Activated T-helper 1 cell treated with anti-CD3 and anti-CD28 coated beads, Interleukin-12 subunit alpha, Interleukin-12 subunit beta, Interleukin-2, Interleukin-4 antibody, amounts not matched to agents 30 ng/mL and 10 ng/mL and 1 ng/mL, durations not matched to agents 14 hours and 24 hours and 36 hours (primary cell): ENCODE measurements at places on chromosomes 16 and 17. TPM values are rescaled to one million over a fixed set of nuclear protein-coding genes. Genes with fewer than 3 reads are reported as not detected.

DNA sequence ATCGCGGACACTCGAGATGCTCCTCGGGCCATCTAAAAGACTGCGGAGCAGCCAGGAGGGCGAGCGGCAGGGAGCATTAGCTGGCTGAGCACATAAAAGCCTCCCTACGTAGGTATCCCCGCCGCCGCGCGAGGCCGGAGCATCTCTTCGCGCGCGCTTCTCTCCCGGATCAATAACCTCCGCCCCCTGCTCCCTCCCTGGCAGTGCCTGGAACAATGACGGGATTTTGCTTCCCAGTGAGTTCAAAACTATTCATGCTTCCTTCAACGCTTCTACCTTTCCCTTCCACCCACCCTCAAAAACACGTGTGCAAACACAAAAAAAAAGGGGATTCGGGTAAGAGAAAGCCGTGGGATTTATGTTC lies 984 bp downstream of the CENPV start:
- DNase-seq = peak; percentile 7

DNA sequence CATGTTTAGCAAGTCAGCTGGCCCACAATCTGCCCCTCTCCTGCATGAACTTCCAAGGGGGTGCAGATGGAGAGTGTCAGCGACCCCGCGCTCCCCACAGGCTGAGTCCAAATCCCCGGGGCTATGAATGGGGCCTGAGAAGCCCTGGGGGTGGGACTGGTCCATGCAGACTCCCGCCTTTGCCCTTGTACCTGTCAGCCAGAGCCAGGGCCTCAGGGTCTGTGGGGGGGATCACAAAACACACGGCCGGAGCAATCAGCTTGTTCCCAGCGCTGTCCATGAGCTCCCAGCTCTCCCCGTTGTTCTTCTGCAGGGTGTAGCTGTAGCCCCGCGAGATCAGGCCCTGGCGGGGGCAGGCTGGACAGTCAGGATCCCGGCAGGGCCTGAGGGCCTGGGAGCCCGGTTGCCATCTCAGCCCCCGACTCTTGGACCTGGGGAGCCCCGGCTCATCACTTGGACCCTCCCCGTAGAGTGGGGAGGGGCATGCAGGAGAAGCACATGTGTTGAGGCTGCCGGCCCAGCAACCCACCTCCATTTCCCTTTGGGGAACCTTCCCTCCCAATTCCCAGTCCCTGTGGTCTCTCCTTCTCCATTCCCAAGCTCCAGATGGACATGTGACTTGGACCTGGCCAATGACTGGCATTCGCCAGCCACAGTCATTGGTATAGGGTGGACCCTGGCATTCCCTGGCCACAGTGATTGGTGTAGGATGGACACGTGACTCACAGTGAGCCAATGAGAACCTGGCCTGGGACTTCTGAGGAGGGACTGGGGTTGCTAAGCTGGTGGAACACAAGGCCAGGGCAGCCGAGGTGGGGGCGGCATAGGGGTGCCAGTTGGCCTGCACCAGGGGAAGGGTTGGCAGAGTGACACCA lies 42.4 kb downstream of the PPL start:
- no peak for DNase-seq

DNA sequence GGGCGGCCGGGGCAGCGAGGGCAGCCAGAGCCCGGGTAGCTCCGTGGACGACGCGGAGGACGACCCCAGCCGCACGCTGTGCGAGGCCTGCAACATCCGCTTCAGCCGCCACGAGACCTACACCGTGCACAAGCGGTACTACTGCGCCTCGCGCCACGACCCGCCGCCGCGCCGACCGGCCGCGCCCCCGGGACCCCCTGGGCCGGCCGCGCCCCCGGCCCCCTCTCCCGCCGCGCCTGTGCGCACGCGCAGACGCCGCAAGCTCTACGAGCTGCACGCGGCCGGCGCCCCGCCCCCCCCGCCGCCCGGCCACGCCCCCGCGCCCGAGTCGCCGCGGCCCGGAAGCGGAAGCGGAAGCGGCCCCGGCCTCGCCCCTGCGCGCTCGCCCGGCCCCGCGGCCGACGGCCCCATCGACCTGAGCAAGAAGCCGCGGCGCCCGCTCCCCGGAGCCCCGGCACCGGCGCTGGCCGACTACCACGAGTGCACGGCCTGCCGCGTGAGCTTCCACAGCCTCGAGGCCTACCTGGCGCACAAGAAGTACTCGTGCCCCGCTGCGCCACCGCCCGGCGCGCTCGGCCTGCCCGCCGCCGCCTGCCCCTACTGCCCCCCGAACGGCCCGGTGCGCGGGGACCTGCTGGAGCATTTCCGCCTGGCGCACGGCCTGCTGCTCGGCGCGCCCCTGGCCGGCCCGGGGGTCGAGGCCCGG lies 36.1 kb upstream of the ZC3H18 start:
- peak; percentile 79 for DNase-seq

SCGB1C2 gene
- not detected in 2 replicates for total RNA-seq

DNA sequence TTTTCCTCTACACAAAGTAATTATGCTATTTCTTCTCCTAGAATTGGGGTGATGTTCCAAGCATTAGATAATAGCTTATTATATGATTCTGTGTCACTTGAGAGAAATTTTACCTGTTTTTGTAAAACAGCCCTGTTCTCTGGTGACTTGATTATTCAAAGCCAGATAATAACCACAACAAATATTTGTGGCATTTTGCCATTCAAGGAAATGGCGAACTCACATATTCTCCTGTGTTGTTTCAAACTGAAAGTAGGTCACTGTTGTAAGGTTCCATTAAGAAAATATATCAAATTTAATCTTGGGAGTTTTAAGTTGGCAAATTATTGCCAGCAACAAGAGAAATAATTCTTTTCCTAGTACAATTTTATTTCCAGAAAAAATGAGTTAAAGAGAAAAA lies 124.8 kb downstream of the STXBP4 start:
- no peak for DNase-seq

AURKB gene
- total RNA-seq = 82.2 and 88.7 TPM in 2 replicates

FSCN2 gene
- 0.52 and 0.64 TPM in 2 replicates for total RNA-seq

DNA sequence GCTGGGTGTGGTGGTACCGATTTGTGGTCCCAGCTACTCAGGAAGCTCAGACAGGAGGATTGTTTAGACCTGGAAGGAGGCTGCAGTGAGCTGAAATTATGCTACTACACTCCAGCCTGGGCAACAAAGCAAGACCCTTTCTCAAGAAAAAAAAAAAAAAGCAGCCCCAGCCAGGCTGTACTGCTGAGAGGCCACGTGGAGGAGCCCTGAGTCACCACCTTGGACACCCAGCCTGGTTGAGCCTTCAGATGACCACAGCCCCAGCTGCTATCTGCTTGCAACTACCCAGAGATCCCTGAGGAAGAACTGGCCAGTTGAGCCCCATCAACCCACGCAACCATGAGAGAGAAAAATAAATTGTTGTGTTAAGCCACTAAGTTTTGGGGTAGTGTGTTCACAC lies 23.6 kb upstream of the GPRC5C start:
- DNase-seq = no peak

DNA sequence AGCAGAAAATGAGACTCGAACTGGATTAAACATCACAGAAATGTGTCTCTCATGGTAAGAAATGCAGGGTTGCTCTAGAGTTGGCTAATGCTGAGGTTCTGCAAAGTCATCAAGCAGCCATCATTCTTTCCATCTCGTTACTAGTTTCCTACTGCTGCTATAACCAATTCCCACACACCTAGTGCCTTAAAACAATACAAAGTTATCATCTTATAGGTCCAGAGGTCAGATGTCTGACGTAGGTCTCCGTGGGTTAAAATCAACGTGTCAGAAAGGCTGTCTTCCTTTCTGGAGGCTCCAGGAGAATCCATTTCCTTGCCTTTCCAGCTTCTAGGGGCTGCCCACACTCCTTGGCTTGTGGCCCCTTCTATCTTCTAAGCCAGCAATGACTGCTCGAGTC lies 118.6 kb downstream of the STX8 start:
- no peak for DNase-seq

DNA sequence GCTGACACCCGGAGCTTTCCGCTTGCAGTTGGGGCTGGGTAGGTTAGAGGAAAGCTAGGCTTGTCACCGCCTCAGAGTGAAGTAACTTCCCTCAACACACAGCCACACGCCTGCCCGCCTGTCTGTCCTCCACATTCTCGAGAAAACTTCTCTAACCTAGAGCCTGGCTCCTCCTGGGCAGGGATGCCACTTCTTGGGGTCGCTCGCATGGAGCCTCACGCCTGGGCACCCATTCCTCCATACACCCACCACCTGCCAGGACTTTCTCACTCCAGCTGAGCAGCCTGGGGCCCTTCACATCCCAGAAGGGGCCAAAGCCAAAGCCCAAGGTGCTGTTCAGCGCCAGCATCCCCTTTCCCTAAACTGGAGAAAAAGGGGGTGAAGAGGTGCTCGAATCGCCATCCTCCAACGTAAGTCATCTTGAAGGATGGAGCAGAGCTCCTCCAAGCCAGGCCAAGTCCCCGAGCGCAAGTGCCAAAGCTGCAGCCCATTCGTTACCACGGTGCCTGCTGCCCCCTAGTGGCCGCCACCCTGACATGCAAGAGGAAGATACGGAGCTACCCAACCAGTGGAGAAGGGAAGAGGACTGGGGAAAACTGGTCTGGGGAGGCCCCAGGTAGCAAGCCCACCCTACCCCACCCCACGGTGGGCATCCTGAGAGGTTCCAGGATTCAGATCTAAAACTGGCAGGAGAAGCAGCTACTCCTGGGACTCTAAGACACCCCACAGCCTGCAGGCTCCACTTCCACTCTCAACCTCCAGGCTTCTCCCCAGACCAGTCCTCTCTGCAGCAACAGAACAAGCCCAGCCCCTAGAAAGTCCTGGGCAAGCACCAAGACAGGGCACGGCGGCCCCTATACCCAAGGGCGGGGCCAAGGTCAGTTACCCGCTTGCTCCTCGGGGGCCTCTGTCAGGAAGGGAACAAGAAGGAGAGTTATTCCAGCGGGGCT lies 63.1 kb downstream of the MYO18A start:
- DNase-seq = peak; percentile 59

SHISA6 gene
- total RNA-seq = not detected in 2 replicates

- peak; percentile 19 for DNase-seq
These were observed 178.3 kb downstream of the MRTFB start for GRCh38 chr16:14249291-14250032.

DNA sequence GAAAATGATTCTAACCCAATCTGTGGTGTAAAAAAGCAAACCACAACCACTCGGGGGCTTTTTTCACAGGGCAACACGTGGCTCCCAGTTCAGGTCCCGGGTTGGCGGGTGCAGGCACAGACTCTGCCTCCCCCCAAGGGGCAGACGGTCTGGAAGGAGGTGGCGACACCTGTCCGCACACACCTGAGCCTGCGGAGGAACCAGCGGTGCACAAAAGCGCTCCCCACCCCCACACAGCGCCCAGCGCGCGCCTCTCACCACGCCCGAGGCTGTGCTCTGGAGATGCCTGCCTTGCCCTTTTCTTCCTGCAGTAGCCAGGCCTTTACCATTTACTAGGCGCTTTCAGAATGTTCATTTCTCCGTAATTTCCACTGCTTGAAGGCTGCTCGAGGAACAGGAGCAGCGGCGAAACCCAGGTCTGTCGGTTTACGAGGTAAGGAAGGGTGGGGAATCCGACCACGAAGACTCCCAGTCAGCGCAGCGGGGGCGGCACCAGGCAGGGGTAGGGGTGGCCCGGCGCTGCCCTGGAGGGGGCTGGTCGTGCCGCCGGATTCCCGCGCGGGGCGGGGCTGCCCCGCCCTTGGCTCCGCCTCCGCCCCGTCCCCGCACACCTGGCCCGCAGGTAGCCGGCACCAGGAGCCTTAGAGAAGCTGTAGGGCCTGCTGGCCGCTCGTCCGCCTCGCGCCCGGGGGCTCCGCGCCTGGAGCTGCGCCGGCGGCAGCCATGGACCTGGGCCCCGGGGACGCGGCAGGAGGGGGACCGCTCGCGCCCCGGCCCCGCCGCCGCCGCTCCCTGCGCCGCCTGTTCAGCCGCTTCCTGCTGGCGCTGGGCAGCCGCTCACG lies at the start of gene USP43:
Gene USP43 (plus strand): TSS at position 608 of the 842 bp plus-strand sequence. CDS start 116 bp downstream, at position 724.
- DNase-seq = no peak

AANAT gene
- total RNA-seq = not detected in 2 replicates

- no peak for DNase-seq
These were observed 131.6 kb upstream of the PLCG2 start for GRCh38 chr16:81647527-81647926.

DLX4 gene
- 0.20 TPM in 1 of 2 replicates, not detected in the other for total RNA-seq

- no peak for DNase-seq
These were observed 21.9 kb downstream of the CPPED1 start for GRCh38 chr16:12781777-12782176.

GRCh38 chr16:20391045-20391444 lies 13.5 kb downstream of the PDILT start:
- DNase-seq = no peak

DNA sequence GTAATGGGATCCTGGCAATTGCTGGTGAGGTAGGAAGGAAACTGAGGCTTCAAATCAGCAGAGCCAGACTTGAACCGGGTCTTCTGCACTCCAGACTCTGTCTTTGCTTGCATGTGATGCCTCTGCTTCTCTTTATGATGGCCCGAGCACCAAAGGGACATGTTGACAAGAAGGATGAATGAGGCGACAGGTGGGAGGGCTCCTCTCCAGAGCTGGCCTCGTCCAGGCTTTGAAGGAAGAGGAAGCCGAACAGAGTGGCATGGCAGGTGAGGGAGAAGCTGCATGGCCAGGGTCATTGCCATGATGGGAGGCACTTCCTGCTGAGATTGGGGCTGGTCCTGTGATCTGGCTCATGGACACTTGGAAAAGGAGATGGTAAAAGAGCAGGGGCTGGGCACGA lies 40.8 kb downstream of the AKAP1 start:
- DNase-seq = no peak

DNA sequence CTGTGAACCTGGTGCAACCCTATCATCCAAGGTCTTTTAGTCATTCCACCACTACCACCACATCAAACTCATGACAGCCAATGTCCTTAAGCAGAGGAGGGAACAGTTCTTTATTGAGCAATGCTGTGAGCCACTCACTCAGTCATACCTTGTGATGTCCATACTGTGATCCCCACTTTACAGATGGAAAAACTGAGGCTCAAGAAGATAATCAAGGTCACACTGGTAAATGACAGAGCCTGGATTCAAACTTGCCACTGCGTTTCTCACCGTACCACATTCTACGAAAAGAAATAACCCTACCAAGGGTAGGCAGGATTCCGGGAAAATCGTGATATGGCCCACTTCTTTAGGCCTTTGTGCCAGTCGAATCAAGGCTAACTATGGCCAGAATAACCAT lies 172.6 kb downstream of the CCT6B start:
- no peak for DNase-seq

SULT1A4 gene
- 2.7 and 2.9 TPM in 2 replicates for total RNA-seq

TSPAN10 gene
- total RNA-seq = 0.21 and 0.66 TPM in 2 replicates

DNA sequence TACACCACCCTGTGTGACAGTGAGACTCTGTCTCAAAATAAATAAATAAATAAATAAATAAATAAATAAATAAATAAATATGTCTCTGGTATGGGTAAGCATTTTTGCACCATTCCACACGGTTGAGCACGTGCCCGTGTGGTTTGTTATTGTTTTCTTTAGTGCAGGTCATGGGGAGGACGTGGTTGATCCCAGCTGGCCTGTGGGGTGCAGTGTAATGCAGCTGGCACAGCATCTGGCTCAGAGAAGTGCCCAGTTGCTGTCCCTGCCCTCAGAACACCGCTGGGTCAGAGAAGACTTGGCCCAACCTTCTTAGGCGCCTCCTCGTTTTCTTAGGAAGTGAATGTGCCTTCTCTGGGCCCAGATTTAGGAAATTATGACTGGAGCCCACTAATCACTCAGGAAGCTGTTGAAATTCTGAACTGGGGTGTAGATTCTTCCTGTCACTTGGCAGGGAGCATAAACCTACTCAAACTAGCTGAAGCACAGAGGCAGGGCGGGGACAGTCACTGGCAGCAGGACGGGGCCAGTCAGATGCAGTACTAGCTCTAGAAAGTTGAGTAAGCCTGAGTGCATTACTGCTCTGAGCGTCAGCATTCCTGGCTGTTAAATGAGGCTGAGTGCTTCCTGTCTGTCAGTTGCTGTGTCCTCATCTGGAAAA lies 85.9 kb downstream of the SNX29 start:
- no peak for DNase-seq
